CD4-positive, alpha-beta memory T cell (primary cell): ENCODE measurements at places on chromosomes 2 and 18. TPM values are rescaled to one million over a fixed set of nuclear protein-coding genes. Genes with fewer than 3 reads are reported as not detected.

EVX2 gene
- not detected for total RNA-seq

GALNT1 gene
- total RNA-seq: 27.9 TPM

GKN1 gene
- total RNA-seq: not detected

INHBB gene
- not detected for total RNA-seq

QPCT gene
- 1.4 TPM for total RNA-seq

CERKL gene
- total RNA-seq: 0.09 TPM

LIMS4 gene
- 4.0 TPM for total RNA-seq

FOXD4L1 gene
- total RNA-seq: 0.42 TPM

ASIC4 gene
- total RNA-seq: 0.22 TPM

CXCR4 gene
- 306 TPM for total RNA-seq

TFPI gene
- total RNA-seq: not detected

ANKRD30BL gene
- not detected for total RNA-seq

UGT1A8 gene
- total RNA-seq: not detected

CAPN13 gene
- not detected for total RNA-seq

RAB17 gene
- total RNA-seq: not detected
